ENCODE measurements at places on chromosomes 11 and 22. TPM values are rescaled to one million over a fixed set of nuclear protein-coding genes. Genes with fewer than 3 reads are reported as not detected.

OSBP2 gene
- total RNA-seq = 8.4 TPM

ZNF280A gene
- 3.0 TPM for total RNA-seq

PARVG gene
- total RNA-seq = not detected

OVOL1 gene
- total RNA-seq = 0.12 TPM

GRM5 gene
- not detected for total RNA-seq

OR8B4 gene
- total RNA-seq = not detected

ZNF143 gene
- 8.3 TPM for total RNA-seq

SC5D gene
- total RNA-seq = 10.6 TPM

HMBS gene
- 45.8 TPM for total RNA-seq

OR2AT4 gene
- not detected for total RNA-seq

SLCO2B1 gene
- total RNA-seq = 2.9 TPM

NR1H3 gene
- 9.1 TPM for total RNA-seq

AIFM3 gene
- total RNA-seq = 3.2 TPM

PHF21B gene
- 0.81 TPM for total RNA-seq

EXPH5 gene
- total RNA-seq = 0.05 TPM

MYEOV gene
- total RNA-seq = 123 TPM

TTLL1 gene
- 3.3 TPM for total RNA-seq

RAC2 gene
- total RNA-seq = 0.09 TPM

IRAG1 gene
- 0.03 TPM for total RNA-seq

ALDH3B1 gene
- total RNA-seq = 137 TPM

PATE4 gene
- total RNA-seq = not detected

ANGPTL5 gene
- 0.14 TPM for total RNA-seq

TMEM80 gene
- total RNA-seq = 12.3 TPM

RAB1B gene
- total RNA-seq = 141 TPM

RAG1 gene
- 0.10 TPM for total RNA-seq

NUDT8 gene
- total RNA-seq = 14.6 TPM

KDELR3 gene
- total RNA-seq = 19.1 TPM

CCDC15 gene
- 0.53 TPM for total RNA-seq

MYBPC3 gene
- 0.10 TPM for total RNA-seq

LIF gene
- 21.0 TPM for total RNA-seq

C11orf97 gene
- not detected for total RNA-seq

GTSE1 gene
- 28.0 TPM for total RNA-seq

ATL3 gene
- total RNA-seq = 37.6 TPM

SAA1 gene
- 3.3 TPM for total RNA-seq

SLC22A9 gene
- total RNA-seq = not detected

HBG1 gene
- not detected for total RNA-seq

CABP7 gene
- 0.17 TPM for total RNA-seq

LRRC32 gene
- 0.22 TPM for total RNA-seq

CD3E gene
- total RNA-seq = not detected

B4GALNT4 gene
- total RNA-seq = 14.0 TPM

INSC gene
- not detected for total RNA-seq

SERPING1 gene
- 0.80 TPM for total RNA-seq

INPP5J gene
- total RNA-seq = 0.48 TPM

RAB38 gene
- 0.94 TPM for total RNA-seq

PDGFD gene
- 5.9 TPM for total RNA-seq

RIC3 gene
- 1.4 TPM for total RNA-seq
